Lung (tissue), 17 donors: ENCODE measurements at places on chromosomes 2 and 18.

- H3K27me3 ChIP-seq, result no peaks in the 10 kb centered on the region
- no peak overlapping the region for H3K4me3 ChIP-seq
- H3K27ac ChIP-seq, result peak overlapping the region; percentile 55
- no peak for DNase-seq
- peaks cover 11% of the 10 kb centered on the region for H3K4me1 ChIP-seq
These were observed 45.8 kb downstream of the LIMS1 start for GRCh38 chr2:108580050-108580449.

- H3K27ac ChIP-seq, result no peak overlapping the region
- H3K27me3 ChIP-seq, result no peaks in the 10 kb centered on the region
- no peak overlapping the region for H3K4me3 ChIP-seq
- DNase-seq, result no peak
These were observed 161.4 kb upstream of the ACVR2A start for GRCh38 chr2:147683380-147683779.

- DNase-seq, result no peak
- no peaks in the 10 kb centered on the region for H3K36me3 ChIP-seq
- peaks cover 1% of the 10 kb centered on the region for H3K4me1 ChIP-seq
These were observed 129.8 kb upstream of the COL5A2 start for GRCh38 chr2:189309331-189309730.

GRCh38 chr2:16002144-16002543 is 61.8 kb downstream of the MYCN start:
- DNase-seq, result no peak
- no peaks in the 10 kb centered on the region for H3K36me3 ChIP-seq
- no peaks in the 10 kb centered on the region for H3K27me3 ChIP-seq
- no peaks in the 10 kb centered on the region for H3K4me1 ChIP-seq

DNA sequence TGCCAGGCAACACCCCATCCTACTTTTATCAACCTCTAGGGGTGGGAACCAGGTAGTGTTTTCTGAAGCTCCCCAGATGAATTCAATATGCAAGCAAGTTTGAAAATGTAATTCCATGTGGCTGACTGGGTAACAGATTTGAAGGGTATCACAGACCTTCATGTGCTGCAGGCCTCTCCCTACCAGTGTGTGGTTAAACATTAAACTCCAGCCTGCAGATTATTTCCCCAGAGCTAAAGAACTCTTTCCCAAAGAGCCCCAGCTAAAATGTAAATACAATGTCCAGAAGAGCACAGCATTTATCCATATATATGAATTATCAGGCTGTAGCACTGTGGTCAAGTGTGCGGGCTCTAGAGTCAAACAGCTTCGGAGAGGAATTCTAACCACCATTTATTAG is 134.1 kb downstream of the MYO5B start:
- peaks cover 3% of the 10 kb centered on the region for H3K27me3 ChIP-seq
- H3K36me3 ChIP-seq, result no peaks in the 10 kb centered on the region
- H3K27ac ChIP-seq, result no peak overlapping the region
- no peaks in the 10 kb centered on the region for H3K4me1 ChIP-seq
- no peak overlapping the region for H3K4me3 ChIP-seq
- DNase-seq, result no peak

- H3K27me3 ChIP-seq, result no peaks in the 10 kb centered on the region
- H3K27ac ChIP-seq, result no peak overlapping the region
- no peaks in the 10 kb centered on the region for H3K36me3 ChIP-seq
- no peak overlapping the region for H3K4me3 ChIP-seq
- no peaks in the 10 kb centered on the region for H3K4me1 ChIP-seq
- no peak for DNase-seq
These were observed 713.8 kb downstream of the NRXN1 start for GRCh38 chr2:50318147-50318546.

- no peak overlapping the region for H3K4me3 ChIP-seq
- DNase-seq, result no peak
- no peaks in the 10 kb centered on the region for H3K36me3 ChIP-seq
These were observed 4.2 kb downstream of the UGT1A1 start for GRCh38 chr2:233764264-233764663.
